ENCODE measurements at places on chromosomes 1 and 21.
A peak's percentile ranks its signal among the peaks of the same experiment; 100 is the strongest.

DNA sequence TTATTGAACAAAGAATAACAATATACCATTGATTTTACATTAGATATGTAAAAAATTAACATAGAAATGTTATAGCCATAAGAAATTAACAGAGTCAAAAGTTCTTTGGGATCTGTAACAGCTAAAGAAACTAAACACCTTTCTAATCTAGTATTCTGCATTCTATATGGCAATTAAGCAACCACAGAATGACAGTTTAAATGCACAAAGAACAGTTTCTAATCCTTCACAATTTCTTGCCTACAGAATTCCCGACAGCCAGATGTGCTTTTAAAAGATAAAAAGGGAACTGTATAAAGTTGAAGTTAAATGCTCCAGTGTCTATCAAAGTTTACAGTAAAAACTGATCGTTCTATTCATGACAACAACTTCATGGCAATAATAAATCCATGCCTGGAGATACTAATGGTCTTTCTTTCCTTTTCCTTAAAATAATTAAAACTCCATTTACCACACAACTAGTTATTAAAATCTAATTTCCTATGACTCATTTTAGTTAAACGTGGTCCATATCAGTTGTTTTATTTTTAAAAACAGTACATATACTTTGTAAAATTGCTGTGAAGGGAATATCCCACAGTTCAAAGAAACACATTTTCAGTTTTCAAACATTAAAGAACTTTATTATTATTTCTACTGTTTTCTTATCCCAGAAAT, 110.2 kb downstream of the EIF4G3 start:
- H3K4me3 ChIP-seq, result no peak overlapping the region
- no peaks in the 10 kb centered on the region for H3K4me1 ChIP-seq
- no peak for DNase-seq
- H3K27me3 ChIP-seq, result no peaks in the 10 kb centered on the region
- no peaks in the 10 kb centered on the region for H3K36me3 ChIP-seq

DNA sequence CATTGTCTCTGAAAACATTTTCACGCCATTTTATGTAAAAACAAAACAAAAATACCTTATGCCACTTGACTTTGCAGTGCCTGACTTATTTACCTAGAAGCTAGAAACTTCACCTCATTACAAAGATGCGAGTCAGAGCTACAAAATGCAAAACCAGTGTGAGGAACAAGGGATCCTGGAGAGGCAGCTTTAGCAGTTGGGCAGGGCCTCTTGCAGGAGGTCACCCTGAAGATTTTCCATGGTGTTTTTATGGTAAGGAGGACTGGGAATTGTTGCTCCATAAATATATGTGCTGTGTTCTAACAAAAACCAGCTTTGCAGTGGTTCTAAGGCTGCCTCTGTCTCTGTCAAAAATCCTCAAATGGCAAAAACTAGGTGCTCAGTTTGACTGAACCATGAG, 36.4 kb upstream of the TARBP1 start:
- DNase-seq, result no peak
- no peaks in the 10 kb centered on the region for H3K36me3 ChIP-seq
- no peaks in the 10 kb centered on the region for H3K27me3 ChIP-seq
- peak overlapping the region; percentile 41 for H3K27ac ChIP-seq
- peaks cover 10% of the 10 kb centered on the region for H3K4me1 ChIP-seq
- H3K4me3 ChIP-seq, result no peak overlapping the region

DNA sequence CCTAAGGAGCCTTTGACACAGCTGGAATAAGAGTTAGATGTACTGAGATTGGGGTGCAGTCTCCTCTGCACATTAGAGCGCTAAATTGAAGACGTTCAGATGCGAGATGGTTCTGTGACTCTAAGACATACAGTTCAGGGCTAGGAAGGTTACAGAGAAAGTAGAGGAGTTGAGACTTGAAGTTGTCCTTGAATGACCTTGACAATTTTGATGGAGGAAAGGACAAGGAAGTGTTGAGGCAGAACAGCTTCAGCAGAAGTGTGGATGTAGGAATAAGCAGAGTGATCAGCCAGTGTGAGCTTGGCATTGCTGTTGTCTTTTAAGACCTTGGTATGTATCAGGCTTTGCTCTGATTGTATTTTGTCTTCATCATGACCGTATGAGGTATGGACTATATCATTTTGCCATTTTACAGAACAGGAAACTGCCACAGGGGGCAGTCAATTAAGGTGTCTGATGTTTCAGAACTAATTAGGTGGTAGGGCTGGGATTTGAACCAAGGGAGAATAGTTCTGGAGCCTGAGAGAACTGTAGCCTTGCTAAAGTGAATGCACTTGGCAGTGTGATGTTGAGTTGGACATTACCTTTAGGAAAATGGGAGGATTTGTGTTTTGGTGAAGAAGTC, 9.2 kb downstream of the TTF2 start:
- no peaks in the 10 kb centered on the region for H3K27me3 ChIP-seq
- H3K36me3 ChIP-seq, result no peaks in the 10 kb centered on the region
- H3K27ac ChIP-seq, result no peak overlapping the region

GRCh38 chr1:100482167-100482566, 55.8 kb upstream of the GPR88 start:
- H3K27me3 ChIP-seq, result no peaks in the 10 kb centered on the region
- no peak overlapping the region for H3K27ac ChIP-seq
- peaks cover 8% of the 10 kb centered on the region for H3K36me3 ChIP-seq
- H3K4me3 ChIP-seq, result no peak overlapping the region
- no peak for DNase-seq

DNA sequence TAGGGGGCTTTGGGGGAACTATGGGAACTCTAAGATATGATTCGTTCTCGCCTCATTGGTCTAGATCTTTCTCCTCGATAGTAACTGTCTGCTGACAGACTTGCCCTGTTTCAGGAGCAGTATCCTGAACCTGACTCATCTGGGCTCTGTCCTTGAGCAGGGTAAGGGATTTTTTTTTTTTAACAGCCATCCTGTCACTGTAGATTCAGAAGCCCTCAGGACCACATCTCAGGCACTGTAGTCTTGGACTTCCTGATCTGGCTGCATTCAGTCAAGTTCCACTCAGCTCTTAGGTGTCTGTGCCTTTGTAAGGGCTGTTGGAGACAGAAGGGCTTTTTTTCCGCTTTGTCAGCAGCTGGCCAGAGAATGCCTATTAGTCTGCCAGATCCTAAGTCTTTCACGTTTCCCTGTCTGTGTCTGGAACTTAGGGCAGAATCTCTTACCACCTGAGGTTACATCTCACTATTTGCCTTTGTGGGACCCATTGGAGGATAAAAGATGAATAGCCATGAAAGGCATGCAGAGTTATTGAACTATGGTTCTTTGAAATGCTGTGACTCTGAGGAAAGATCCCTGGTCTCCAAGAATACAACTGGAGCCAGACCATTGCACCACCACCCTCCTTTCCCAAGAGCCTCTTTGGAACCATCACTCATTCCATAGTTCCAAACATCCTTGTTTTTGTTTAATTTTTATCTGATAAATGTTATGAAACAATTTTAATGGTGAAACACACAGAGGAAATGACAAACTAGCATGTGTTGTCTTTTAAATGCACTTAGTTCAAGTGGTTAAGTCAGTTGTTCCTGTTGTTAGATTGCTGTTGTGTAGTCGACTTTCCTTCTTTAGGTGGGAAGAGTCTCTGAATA, 49.7 kb upstream of the MACF1 start:
- H3K36me3 ChIP-seq, result no peaks in the 10 kb centered on the region
- no peaks in the 10 kb centered on the region for H3K27me3 ChIP-seq
- H3K4me1 ChIP-seq, result peaks cover 92% of the 10 kb centered on the region

DNA sequence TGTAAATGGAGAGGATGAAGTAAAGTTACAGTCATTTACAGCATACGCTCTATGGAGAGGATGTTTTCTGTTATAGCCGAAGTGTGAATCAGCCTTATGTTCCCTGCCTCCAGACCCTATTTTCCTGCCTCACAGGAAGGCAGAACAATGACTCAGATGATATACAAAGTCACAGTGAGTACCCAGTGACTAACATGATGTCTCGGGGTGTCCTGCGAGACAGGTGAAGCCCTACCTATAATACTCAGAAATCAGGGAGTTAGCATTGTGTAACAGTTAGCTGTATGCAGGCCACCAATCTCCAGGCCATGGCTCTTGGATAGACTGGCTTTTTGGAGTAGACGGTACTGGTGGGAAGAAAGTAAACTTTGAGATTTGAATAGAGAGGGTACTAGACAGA, 55.6 kb upstream of the FBXO28 start:
- H3K27ac ChIP-seq, result no peak overlapping the region
- no peak for DNase-seq
- no peak overlapping the region for H3K4me3 ChIP-seq
- peaks cover 3% of the 10 kb centered on the region for H3K27me3 ChIP-seq
- H3K36me3 ChIP-seq, result no peaks in the 10 kb centered on the region

DNA sequence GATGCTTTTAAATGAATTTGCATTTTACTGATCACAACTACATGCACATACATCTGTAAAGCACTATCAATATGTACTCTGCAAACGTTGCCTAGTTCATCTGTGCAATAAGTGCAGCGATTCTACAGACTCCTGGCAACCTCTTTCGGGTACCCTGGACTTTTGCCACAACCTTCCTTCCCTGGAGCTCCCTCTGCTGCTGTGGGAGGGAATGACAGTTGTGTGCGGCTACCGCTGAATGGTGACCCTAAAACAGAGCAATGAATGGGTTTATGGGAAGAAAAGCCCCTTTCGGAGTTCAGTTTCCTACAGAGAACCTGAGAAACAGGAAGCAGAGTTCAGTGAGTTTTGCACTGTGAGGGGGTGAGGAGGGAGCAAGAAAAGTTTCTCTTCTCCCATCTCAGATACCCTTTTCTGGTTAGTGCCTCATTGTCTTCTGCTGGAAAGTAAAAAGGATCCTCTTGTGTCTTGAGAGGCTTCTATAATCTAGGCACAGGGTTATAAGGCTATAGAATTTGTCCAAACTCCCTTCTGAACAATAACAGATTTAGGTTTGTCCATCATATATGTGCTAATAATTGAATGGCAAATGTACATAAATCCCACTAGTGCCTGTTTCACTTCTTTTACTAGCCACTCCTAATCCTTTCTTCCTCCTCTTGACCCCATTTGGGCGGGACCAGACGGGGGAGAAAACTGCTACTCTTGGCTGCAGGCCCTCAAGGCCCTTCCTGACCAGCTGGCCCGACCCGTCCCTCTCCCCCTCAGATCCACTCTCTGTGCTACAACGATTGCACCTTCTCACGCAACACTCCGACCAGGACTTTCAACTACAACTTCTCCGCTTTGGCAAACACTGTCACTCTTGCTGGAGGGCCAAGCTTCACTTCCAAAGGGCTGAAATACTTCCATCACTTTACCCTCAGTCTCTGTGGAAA, 19.8 kb upstream of the SARS1 start:
- DNase-seq, result no peak
- H3K4me3 ChIP-seq, result no peak overlapping the region
- H3K4me1 ChIP-seq, result peaks cover 22% of the 10 kb centered on the region
- H3K27ac ChIP-seq, result no peak overlapping the region
- H3K36me3 ChIP-seq, result no peaks in the 10 kb centered on the region

DNA sequence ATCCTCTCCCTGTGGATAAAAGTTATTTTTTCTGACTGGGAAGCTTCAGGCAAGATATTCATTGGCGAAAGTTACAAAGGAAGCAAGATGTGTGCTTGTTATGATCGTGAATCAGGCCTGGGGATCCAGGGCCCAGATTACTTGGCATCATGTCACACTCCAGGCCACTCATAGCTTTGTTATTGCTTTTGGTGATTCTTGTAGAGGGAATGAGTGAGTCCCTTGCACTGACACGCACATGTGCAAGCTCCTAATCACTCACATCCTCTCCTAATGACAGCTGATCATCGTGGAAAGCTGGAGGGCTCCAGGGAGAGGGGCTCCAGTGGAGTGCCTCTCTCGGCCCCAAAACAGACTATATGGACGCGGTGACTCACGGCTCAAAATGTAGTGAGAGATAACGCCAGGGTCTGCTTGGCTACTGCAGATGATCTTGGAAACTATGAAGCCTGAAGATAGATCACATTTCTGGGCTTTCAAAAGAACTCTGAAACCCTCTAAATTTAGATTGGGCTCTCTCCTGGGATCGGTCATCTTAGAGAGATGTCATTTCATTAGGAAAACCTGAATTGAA, 481.1 kb upstream of the USP24 start:
- no peaks in the 10 kb centered on the region for H3K4me1 ChIP-seq
- DNase-seq, result peak; percentile 80
- peak overlapping the region; percentile 50 for H3K27ac ChIP-seq

GRCh38 chr1:113983826-113984225, 4.6 kb downstream of the OLFML3 start:
- peak overlapping the region; percentile 84 for H3K27ac ChIP-seq
- no peak for DNase-seq
- H3K27me3 ChIP-seq, result no peaks in the 10 kb centered on the region
- H3K4me1 ChIP-seq, result peaks cover 55% of the 10 kb centered on the region
- H3K4me3 ChIP-seq, result no peak overlapping the region

DNA sequence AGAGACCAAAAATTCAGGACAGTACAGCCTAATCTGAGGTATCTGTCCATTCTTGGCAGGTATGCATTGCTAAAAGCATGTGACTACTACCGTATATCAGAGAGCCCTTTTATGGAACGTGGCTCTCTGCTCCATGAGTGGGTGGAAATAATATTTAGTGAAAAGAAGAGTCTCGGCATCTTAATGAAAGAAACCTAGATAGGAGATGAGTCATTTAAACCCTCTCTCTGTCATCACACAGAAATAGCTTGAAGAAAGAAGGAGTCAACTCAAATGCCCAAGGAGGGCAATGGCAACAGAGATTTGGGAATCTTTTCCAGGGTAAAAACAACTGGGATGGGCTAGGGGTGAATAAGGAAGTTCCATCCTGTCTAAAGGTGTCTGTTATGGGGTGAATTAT, 528.2 kb downstream of the SMYD3 start:
- H3K4me1 ChIP-seq, result no peaks in the 10 kb centered on the region
- H3K4me3 ChIP-seq, result no peak overlapping the region
- no peak overlapping the region for H3K27ac ChIP-seq
- H3K36me3 ChIP-seq, result no peaks in the 10 kb centered on the region

DNA sequence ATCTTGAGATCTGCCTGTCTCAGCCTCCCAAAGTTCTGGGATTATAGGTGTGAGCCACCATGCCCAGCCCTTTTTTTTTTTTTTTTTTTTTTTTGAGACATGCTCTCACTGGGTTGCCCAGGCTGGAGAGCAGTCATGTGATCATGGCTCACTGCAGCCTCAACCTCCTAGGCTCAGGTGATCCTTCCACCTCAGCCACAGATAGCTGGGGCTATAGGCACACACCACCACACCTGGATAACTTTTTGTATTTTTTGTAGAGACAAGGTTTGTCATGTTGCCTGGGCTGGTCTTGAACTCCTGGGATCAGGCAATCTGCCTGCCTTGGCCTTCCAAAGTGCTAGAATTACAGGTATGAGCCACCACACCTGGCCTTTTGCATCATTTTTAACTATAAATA, 17.7 kb upstream of the PRRC2C start:
- H3K4me3 ChIP-seq, result no peak overlapping the region
- H3K27ac ChIP-seq, result peak overlapping the region; percentile 46
- H3K27me3 ChIP-seq, result no peaks in the 10 kb centered on the region
- no peaks in the 10 kb centered on the region for H3K36me3 ChIP-seq
- DNase-seq, result no peak

- no peak overlapping the region for H3K27ac ChIP-seq
- peaks cover 17% of the 10 kb centered on the region for H3K4me1 ChIP-seq
- H3K36me3 ChIP-seq, result no peaks in the 10 kb centered on the region
- no peak overlapping the region for H3K4me3 ChIP-seq
Observed at GRCh38 chr1:201401700-201402099, 2.6 kb upstream of the LAD1 start.
